CD4-positive, alpha-beta T cell treated with Interleukin-15 for 1 hour (primary cell): ENCODE measurements at places on chromosomes 2 and 18.
A peak's percentile ranks its signal among the peaks of the same experiment; 100 is the strongest.

GRCh38 chr2:27263287-27264252 is 723 bp upstream of the SLC30A3 start:
- no peak for DNase-seq

DNA sequence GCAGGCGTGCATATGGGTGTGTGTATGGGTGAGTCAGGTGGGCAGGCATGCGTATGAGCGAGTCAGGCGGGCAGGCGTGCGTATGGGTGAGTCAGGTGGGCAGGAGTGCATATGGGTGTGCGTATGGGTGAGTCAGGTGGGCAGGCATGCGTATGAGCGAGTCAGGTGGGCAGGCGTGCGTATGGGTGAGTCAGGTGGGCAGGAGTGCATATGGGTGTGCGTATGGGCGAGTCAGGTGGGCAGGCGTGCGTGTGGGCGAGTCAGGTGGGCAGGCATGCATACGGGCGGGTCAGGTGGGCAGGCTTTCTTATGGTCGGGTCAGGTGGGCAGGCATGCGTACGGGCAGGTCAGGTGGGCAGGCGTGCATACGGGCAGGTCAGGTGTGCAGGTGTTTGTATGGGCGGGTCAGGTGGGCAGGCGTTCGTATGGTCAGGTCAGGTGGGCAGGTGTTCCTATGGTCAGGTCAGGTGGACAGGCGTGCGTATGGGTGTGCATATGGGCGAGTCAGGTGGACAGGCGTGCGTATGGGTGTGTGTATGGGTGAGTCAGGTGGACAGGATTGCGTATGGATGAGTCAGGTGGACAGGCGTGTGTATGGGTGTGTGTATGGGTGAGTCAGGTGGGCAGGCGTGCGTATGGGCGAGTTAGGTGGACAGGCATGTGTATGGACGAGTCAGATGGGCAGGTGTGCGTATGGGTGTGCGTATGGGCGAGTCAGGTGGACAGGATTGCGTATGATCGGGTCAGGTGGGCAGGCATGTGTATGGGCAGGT is 28.7 kb upstream of the KLF11 start:
- DNase-seq = no peak

GRCh38 chr2:233288663-233289062 is 19.0 kb upstream of the SAG start:
- DNase-seq = no peak

- no peak for DNase-seq
Observed at GRCh38 chr2:164937864-164938401, 17.4 kb downstream of the SLC38A11 start.

DNA sequence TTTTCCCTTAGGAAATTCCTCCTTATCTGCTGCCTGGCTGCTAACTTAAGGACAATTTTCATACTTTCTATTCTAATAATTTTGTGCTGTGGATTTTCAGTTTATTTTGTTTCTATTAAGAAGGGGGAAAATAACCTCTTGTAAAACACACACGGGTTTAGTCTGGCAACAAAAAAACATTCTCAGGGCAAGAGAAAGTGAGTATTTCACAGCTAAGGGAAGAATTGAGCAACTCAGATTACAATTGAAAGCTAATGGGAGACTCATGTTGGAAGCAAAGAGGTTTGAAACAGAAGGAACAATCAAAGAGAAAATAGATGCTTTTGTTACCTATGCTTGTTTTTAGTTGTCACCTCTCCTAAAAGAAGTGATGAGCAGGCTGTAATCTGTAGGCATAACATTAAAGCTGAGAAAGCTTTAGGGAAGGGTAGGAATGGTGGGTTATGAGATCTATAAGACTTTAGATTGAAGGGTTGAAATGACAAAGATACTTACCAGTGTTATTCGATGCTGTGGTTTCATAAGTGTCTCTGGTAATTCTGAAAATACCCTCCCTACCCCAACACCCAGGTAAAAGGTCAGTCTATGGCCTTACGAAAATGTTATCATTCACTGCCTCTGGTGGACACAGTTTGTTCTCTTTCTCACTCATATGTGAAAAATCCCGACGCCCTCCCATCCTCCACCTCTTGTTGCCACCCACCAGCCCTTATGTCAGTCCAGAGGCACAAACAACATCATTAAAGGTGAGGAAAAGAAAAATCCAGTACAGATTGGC is 510.9 kb downstream of the TXNL1 start:
- DNase-seq = no peak

DNA sequence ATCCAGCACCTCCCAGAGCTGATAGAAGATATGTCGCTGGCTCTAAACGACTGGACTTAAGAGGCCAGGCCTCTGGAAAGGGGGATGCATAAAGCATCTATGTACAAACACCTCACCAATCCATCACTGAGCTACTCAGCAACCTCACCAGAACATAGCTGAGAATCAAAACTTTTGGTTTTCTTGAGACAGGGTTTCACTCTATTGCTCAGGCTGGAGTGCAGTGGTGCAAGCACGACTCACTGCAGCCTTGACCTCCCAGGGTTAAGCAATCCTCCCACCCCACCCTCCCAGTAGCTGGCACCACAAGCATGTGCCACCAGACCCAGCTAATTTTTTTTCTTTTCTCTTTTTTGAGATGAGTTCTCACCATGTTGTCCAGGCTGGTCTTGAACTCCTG is 62.9 kb upstream of the MSH6 start:
- no peak for DNase-seq

GRCh38 chr2:55916473-55917049 is 7.0 kb downstream of the EFEMP1 start:
- DNase-seq = no peak

GRCh38 chr2:184599054-184599871 is 934 bp downstream of the ZNF804A start:
- DNase-seq = peak; percentile 18

DNA sequence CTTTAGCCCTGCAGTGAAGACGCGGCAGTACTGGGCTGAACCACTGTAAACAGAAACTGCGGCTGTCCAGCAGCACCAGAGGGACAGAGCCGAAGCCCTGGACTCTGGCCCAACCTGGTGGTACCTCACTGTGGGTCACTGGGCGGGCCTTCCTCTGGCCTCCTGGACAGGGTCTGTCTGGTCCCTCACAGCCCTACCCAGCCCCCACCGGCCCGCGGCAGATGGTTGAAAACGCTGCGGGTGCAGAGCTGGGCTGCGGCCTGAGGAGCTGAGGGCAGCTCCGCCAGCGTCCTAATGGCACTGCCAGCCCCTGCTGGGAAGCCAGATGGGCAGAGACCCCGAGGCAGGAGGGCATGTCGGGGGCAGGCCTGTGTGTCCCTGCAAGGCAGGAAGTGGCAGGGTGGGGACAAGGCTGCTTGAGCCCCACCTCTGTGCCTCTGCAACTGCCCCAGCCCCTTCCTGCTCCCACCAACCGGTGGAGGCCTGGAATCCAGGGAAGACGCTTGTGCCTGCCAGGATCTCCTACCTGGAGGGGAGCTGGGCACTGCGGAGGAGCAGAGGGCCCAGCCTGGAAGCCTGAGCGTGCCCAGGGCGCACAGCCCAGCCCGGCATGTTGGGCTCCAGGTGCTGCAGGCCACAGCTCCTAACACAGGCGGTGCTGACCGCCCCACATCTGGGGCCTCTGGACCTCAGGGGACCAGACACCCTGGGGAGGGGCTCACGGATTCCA is 36.3 kb downstream of the HS6ST1 start:
- no peak for DNase-seq
